ENCODE measurements at places on chromosomes 11 and 22.

GRCh38 chr11:67280341-67280787 lies 8.7 kb upstream of the ANKRD13D start:
- no peak for DNase-seq

DNA sequence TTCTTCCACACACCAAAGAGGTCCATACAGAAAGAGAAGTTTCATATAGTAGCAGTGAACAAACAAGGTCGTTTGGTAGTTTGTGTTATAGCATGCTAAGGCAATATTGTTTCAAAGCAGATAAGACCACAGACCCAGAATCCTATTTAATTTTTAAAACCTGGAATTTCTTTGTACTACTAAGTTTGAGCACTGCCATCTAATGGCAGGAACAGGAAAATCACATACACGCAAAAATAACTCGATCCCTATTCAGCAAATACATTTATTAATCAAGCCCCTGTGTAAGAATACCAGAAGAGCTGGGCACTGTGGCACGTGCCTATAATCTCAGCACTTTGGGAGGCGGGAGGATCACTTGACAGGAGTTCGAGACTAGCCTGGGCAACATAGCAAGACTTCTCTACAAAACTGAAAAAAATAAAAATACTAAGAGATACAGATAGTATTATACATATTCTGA lies 2.9 kb upstream of the BTBD10 start:
- no peak for DNase-seq

GRCh38 chr11:34850334-34850733 lies 65.8 kb downstream of the APIP start:
- no peak for DNase-seq

GRCh38 chr11:86087256-86087655 lies 18.4 kb upstream of the PICALM start:
- no peak for DNase-seq

- DNase-seq = no peak
Measured at GRCh38 chr22:45910928-45911467, 66.0 kb downstream of the WNT7B start.

DNA sequence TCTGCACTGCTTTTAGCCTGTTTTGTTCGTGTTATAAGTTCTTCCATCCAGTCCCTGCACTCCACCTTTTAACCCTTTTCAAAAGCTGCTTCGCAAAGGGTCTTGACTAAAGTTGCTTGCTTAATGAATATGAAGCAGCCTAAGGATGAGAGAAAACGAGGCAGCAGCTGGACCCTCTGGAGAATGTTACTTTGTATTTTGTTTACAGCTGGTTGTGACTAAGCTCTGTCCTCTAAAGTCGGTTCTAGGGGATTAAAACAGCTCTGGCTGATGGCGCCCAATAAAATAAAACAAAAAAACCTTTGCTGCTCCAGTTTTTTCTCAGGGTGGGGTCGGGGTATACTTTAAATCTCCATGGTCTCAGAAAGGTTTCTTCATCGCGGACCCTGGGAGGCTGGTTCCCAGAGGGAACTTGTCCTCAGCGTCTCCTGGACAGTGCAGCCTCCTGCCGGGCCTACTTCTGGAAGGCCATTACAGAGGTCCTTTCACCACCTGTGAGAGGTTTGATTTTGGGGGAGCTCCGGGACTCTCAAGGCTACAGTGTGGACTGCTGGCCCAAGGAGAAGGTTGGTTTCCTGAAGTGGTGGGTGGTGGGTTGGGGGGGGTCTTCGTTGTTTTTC lies 836 bp upstream of the RBM4 start:
- DNase-seq = no peak

GRCh38 chr11:60968223-60968622 lies 3.3 kb upstream of the CD6 start:
- DNase-seq = no peak

GRCh38 chr11:8573777-8574176 lies 20.3 kb downstream of the STK33 start:
- DNase-seq = no peak

DNA sequence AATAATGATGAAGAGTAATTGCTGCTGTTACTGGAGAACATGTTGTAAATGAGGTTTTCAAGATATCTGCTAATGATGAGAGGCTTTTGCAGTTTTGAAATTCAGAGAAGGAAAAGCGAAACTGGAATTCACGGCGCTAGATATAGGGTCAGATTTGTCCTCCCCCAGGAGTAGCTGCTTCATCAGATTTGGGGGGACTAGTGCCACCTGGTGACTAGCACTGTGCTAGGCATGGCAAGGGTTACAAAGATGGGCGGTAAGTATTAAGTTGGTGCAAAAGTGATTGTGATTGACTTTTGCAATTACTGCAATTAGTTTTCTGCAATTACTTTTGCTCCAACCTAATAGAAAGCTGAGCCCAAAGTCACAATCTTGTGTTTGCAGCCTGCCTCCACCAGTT lies 879.9 kb upstream of the TENM4 start:
- no peak for DNase-seq

GRCh38 chr11:119121811-119122124 lies 388 bp downstream of the HINFP start:
- DNase-seq = no peak

GRCh38 chr11:116873381-116873780 lies 36.0 kb upstream of the APOA1 start:
- no peak for DNase-seq

DNA sequence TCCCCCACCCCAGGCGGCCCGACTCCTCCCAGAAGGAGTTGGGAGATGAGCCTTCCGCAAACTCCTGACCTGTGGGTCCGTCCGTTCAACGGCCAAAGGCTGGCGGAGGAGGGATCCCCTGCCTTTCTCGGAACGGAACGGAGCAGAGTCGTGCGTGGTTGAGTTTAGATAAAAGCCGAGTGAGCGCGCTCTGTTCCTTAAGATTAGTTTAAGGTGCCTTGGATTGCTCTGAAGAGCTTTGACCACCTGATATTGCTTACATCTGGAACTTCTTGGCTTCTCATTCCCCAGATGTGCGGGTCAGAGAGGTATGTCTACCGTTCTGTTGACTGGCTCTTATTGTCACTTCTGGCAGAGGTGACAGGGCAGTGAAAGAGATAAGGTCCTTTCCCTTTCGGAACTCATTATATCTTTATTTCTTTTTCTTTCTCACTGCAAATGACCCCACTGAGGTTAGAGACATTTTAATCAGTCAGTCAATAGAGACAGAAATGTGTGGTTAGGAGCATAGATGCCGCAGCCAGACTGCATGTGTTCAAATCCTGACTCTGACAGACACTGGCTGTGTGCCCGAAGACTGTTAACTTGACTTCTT lies at the start of gene TRIM6:
Gene TRIM6, plus strand, starts transcription at position 31 of the 595 bp plus-strand sequence. Its CDS starts 261 bp downstream, at position 292.
- no peak for DNase-seq

DNA sequence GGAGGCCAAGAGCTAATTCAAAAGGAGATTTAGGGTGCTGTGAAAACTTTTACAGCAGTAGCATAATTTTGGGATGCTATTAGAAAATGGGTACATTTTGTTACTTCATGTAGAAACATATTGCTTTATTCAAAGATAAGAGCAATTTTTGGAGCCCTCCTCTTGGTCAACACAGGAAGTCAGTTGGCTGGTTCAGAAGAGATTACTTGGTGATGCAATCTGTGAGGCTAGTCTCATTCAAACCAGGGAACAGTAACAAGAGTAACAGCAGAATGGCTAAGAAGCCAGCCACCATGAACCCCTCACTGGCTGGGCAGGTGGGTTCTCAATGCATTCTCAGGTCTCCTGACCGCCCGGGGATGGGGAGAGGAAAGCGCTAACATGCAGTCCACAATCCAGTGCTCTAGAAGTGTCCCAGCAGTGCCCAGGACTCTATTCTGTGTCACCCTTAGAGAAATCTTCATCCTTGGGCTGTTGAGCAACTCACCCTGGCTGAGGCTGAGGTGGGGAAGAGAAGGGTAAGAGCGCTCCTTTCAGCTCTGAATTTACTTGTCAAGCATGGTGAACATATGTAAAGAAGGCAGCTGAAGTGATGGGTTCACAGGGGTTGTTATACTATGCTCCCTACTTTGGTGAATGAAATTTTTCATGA lies 262.2 kb upstream of the UBASH3B start:
- DNase-seq = no peak

- DNase-seq = no peak
Measured at GRCh38 chr11:8102965-8103364, 22.0 kb downstream of the TUB start.

GRCh38 chr11:12160680-12161079 lies 50.3 kb downstream of the MICAL2 start:
- DNase-seq = no peak

DNA sequence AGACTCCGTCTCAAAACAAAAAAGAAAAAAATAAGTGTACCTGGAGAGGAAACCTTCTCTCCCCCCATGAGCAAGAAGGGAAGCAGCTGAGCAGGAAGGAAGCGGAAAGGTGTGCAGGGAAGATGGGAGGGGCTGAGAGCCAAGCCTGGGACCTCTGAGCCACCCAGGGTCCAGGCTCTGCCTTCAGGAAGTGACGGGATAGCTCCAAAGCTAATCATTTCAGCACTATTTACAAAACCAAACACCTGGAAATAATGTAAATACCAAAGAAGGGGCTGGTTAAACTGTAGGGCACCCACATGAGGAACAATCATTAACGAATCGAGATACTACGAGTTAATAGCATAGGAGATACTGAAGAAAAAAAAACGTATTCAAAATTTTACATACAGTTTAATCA lies 27.9 kb downstream of the ARRB1 start:
- no peak for DNase-seq

GRCh38 chr11:19422276-19422675 lies 181.5 kb upstream of the E2F8 start:
- no peak for DNase-seq

GRCh38 chr11:118245936-118246562 lies 6.1 kb downstream of the MPZL3 start:
- DNase-seq = peak; percentile 88

GRCh38 chr22:33927752-33928151 lies 7.5 kb upstream of the LARGE1 start:
- DNase-seq = no peak

DNA sequence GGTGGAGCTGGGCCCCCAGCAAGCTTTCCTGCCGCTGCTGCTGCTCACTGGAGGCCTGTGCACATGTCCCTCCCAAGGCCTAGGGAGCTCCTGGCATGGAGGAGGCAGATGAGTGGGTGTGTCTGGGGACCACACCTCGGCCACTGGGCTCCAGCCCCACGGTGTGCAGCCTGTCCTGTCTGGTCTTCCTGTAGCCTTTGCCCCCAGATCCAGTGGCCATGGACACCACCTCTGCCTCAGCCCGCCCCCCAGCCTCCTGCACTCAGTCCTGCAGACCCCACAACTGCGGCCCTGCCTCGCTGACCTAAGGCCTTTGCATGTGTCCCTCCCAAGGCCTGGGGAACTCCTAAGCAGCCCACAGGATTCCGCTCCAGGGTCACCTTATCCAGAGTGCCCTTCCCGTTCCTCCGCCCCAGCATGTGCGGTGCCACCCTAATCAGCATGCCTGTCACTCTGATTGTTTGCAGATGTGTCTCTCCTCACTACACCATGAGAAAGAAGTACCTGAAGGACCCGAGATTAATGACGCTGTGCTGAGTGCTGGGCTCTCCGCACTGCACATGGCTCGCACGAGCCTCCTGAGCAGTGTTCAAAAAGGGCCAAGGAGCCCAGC lies 8.6 kb downstream of the GAL start:
- DNase-seq = no peak

GRCh38 chr11:108875134-108875533 lies 210.3 kb downstream of the DDX10 start:
- DNase-seq = no peak

DNA sequence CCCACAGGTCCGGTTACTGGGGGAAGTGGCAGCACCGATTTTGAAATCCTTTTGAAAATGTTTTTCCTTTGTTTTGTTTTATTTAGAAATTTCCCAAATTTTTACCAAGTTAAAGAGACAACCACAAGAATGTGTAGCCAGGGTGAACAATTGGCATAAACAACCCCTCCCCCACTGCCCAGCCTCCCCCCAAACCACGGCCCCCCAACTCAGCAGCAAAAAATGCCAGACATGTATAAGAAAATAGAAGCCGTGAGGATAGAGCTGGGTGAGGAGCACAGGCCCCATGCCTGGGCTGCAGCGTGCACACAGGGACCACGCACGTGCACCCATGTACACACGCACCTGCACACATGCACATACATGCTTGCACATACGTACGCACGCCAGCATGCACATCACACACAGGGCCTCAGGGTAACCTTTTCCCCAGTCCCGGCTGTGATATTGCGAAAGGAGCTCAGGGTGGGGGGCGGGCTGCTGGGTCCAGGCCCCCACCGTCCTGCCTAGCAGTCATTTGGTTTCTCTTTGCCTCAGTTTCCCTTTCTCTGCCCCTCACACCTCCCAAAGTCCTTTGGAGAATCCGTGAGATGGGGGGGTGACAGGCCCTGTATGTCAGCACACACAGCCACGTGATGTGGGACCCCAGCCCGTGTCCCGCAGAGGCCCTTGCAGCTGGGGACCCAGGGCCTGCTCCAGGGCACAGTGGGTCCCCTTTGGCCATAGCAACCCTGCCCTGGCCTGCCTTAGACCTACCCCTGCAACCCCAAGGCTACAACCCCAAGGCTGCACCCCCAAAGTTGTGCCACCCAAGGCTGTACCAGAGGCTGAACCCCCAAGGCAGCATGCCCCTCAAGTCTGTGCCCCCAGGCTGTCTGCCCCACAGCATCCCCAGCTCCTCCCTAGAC lies 42.9 kb downstream of the IGF2 start:
- no peak for DNase-seq

GRCh38 chr11:58786693-58787092 lies 55.0 kb upstream of the GLYAT start:
- DNase-seq = no peak

DNA sequence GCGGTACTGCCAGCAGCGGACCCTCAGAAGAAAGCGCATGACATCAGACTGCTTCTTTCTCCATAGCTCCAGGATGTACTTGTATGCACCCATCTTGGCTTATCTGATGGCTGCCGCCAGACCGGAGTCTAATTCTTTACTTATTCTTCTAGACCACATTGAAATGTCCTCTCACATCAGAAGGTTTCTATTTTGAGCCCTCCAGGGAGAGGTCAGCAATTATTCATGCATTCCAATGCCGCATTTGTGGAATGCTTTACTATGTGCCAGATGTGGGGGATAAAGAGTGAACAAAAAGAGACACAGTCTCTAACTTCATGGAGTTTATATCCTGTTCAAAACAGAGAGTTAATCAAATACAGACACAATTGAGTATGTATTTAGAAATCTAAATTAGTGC lies 230.1 kb downstream of the MIAT start:
- DNase-seq = no peak

DNA sequence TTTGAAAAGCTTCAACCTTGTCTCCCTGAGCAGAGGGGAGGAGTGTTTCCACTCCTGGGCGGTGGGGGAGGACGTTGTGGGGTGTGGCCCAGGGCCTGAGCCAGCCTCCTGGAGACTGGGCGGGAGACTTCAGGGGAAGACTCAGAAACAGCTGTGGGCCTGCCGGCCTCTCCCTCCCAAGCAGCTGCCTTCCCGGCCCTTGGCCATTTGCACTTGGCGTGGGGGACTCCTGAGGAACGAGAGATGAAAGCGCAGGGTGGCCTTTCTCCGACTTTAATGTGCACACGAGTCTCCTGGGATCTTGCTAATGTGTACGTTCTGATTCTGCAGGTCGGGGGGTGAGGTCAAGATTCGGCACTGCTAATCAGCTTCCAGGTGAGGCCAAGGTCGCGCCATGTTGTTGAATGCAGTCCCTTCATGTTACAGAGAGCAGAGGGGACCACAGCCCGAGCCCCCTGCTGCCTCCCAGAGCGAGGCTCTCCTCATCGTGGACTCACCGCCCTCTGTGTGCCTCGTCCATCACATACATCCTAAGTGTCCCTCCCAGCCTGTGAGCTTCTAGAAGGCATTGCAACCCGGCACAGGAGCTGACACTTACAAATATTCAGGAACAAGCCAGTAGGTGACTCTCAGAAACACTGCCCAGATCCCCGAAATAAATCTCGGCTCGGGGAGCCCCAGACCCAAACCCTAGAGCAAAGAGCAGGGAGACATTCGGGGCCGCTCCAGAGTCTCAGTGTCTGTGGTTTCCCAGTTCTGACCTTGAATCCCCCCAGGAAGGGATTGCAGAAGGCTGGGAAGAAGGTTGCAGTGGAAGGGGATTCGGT lies 7.7 kb downstream of the LIF start:
- no peak for DNase-seq
